ENCODE measurements at places on chromosomes 2 and 18.

DNA sequence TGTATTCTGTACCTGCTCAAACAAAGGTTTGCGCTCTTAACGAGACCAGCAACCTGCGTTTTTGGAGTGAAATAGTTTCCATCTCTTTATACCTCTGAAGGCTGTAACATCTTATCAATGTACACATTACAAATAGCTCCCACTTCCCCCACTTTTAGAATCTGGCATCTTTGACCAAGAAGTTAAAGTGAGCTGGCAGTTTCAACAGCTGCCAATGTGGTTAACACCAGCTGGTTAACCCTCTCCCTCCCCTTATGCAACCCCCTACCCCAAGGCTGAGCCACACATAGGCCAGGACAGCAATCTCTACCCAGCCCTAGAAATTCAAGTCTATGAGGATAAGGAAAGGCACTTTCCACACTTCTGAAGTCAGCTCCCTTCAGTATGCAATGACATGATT, 2.2 kb upstream of the SERTAD2 start:
- DNase-seq = no peak

DNA sequence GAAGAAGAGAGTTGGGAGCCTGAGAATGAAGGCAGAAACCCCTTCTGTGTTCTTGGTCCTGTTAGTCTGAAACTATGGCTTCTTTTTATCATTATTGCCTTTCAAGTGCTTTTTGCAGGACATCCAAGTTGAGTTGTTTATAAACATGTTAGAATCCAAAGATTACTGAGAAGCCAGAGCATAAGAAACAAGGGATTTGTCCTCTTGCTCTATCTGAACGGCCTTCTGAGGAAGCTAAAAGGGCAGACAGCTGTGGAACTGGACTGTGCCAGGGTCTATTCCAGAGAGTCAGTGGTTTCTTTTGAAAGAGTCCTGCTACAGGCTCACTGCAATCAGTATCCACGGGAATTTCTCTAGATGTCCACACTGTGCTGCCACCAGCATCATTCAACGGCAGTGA, 86.6 kb downstream of the ARHGAP28 start:
- no peak for DNase-seq

GRCh38 chr2:97963079-97963406, 32.7 kb downstream of the TMEM131 start:
- DNase-seq = no peak

DNA sequence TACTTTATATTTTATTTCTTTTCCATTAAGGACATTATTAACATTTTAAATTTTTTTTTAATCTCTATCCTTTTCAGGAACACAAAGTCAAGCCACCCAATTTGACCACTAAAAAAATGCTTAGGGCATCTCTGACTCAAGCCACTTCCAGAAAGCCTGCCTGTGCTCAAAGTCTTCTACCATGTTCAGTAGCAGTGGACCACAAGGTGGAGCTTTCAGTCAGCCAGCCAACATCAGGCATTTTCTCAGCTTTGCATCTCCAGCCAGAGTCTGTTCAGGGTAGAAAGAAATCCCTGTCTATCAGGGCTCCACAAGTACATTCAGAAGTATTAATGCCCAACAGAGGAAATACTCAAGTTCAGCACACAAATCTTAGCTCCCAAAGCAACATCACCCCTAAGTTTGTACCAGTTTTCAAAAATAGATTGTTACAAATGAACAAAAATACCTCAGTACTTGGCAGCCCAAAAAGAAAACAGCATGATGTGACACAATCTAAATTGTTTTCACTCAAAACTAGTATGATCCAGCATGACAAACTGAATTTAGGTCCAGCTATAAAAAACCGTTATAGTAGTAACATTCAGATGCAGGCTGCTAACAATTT, 37.6 kb downstream of the C18orf63 start:
- DNase-seq = peak; percentile 43

- no peak for DNase-seq
Measured at GRCh38 chr2:143988082-143988481, 531.8 kb downstream of the ZEB2 start.

GRCh38 chr2:218036371-218036770, 32.7 kb upstream of the RUFY4 start:
- no peak for DNase-seq

GRCh38 chr2:227703961-227704360, 13.9 kb downstream of the SLC19A3 start:
- DNase-seq = no peak

DNA sequence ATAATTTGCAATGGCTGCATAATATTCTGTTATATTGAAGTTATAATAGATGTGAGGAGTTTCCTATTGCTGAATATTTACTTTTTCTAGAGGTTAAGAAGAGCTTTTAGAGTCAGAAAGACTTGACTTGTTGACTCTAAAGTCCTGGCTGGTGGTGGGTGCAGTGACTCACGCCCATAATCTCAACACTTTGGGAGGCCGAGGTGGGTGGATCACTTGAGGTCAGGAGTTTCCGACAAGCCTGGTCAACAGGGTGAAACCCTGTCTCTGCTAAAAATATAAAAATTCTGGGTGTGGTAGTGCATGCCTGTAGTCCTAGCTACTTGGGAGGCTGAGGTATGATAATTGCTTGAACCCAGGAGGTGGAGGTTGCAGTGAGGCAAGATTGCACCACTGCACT, 33.9 kb upstream of the ATIC start:
- no peak for DNase-seq

DNA sequence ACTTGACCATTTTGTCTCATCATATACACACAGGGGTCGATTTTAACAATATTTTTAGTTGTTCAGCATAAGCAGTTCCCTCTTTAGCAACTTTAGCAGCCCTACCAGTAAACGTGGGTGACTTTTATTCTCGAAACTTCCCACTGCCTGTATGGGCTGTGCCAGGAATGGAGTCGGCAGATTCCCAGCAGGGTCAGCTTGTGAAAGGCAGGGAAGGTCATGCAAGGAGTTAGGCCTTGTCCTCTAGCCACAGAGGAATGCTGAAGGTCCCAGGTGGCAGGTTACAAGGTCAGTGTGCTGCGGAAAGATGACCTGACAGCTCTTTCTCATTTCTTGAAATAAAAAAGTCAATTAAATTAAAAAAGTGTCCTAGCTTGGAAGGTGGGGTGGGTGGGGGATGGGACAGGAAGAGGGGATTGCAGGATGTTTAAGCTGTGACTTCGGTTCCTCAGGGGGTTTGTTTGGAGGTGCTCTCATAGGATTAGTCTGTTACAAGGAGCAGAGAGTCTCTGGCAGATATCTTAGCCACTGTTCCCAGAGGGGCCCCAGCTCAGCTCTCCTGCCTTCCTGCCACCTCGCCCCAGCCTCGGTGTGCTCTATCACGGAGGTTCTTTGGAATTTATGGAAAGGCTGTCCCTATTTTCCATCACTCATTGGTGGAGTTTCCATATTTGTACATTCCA, 21.4 kb downstream of the DRC1 start:
- DNase-seq = no peak

DNA sequence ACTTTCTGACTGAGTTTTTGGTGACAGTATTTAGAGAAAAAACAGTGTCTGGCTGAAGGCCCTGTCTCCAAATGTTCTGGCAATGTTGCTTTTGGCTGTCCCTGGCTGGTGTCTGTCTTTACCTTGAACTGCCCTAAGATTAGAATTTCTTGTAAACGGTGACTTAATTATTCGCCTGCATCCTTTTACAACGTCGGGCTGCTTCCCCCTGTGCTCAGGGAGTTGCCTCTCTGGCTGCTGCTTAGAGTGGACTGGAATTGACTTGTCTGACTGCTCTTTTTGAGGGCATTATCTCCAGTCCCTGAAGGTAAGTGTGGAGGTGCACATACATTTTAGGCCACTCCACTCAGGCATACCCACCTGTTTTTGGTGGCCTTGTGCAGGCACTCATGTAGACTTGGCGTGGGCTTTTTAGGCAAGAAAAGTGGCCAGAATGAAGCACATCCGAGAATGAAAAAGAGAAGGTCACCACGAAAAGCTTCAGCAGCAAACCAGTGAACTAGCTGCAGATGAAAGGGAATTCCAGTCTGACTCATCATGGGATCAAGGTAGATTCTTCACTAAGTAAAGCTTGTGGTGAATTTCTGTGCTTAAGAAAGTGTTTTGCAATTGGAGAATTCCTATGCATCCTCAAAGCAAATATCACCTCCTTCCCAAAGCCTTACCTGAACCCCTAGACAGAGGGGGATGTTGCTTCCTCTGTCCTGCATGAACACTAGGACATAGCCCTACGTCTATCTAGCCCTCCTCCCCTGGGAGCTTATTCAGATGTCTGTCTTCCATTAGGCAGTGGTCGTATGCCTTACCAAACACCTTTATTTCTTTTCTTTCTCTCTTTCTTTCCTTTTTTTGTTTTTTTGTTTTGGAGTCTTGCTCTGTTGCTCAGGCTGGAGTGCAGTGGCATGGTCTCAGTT, 230.3 kb upstream of the TRIB2 start:
- no peak for DNase-seq

DNA sequence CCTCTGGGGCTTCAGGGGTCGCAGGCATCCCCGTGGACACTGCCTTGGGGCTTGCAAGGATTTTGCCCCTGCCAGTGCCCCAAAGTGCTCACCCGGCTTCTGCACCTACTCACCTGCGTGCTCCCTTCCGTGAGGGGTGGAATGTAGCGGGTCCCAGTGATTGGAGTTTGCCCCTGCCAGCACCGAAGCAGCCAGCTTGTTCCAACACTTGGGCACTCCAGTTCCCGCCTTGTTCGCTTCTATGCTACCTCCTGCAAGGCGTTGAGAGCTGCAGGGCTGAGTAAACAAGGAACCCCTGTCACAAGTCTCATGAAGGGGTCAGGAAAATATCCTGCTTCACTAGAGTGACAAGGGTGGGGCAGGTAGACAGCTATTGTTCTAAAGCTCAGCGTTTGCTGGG, 631.5 kb downstream of the EPHA4 start:
- no peak for DNase-seq

DNA sequence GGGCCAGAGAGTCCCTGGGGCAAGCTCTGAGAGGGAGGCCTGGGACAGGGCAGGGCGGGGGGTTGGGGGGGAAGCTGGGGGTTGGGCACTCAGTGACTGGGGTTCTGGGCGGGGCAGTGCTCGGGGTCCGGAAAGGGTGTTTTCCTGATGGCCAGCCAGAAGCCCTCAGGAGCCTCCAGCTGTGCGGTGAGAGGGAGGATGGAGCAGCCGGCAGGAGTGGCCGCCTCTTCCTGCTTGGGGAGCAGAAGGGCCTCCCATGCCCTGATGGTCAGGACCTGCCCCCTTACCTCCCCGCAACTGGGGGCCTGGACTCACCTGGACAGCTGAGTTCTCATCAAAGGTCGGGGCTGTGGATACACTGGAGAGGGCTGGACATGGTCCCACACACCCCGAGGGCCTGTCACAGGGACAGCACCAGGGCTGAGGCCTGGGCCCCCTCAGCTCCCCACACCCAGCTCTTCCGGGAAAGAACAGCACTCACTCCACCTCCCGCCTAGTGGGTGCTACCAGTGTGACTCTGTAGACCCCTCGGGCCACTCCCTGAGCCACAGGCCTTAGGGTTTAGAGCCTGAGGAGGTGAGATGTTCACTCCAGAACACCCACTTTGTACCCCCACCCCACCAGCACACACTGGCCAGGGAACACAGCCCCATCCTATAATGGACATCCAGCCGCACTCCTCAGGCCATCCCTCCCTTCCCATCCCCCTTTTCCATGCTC, 6.7 kb downstream of the SFTPB start:
- DNase-seq = no peak

DNA sequence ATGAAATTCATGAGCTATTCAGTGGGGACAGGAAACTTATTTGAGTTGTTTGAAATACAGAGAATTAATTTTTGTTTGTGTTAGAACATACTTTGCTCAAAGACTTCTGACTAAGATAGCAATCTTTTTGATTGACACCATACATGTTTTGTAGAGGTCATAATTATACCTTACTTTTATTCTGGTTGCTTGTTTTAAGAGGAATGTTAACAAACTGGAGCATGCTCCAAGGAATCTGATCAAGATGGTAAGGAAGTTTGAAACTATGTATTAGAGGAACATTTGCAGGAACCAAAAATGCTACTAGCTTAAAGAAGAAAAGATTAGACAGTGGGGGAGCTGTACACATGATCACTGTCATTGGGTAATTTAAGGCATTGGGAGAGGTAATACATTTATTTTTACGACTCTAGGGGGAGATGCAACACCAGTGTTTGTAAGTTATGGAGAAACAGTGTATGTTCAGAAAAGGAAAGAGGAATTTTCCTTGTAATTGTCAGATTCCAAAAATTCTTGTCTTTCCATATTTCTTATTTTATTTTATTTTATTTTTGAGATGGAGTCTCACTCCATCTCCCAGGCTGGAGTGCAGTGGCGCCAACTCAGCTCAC, 8.0 kb downstream of the AGFG1 start:
- DNase-seq = no peak

- no peak for DNase-seq
Measured at GRCh38 chr2:220165401-220165800, 538.0 kb downstream of the SLC4A3 start.

DNA sequence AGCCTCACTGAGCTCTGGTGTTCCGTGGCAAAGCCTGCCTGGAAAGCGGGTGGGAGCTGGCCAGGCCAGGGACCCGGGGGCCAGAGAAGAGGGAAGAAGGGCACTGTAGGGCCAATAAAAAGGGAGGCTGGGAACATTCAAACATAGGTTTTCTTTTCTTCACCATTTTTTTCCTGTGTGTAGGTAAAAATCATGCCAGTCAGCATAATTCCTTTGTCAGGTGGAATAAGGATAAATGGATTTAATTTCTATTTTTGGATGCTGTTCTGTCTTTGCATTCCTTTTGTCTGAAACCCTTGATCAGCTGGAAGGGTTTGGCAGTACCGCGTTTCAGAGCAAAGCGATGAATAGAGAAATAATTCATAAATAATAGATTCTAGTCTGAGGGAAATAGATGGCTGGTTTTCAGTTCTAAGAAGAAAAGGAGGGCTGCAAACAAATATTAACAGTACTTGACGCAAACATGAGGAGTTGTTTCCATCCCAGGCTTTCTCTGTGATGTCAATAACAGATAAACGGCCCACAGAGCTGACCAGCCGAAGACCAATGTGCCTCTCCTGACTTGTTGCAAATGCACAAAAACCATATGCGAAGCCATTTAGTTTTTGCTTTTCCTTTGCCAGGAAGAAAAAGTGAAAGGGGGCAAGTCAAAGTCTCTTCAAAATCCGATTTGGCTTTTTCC, 384.4 kb downstream of the TSN start:
- no peak for DNase-seq

- no peak for DNase-seq
Measured at GRCh38 chr2:160210599-160211138, 10.6 kb upstream of the ITGB6 start.

- DNase-seq = no peak
Measured at GRCh38 chr2:1496359-1496821, 83.1 kb downstream of the TPO start.

DNA sequence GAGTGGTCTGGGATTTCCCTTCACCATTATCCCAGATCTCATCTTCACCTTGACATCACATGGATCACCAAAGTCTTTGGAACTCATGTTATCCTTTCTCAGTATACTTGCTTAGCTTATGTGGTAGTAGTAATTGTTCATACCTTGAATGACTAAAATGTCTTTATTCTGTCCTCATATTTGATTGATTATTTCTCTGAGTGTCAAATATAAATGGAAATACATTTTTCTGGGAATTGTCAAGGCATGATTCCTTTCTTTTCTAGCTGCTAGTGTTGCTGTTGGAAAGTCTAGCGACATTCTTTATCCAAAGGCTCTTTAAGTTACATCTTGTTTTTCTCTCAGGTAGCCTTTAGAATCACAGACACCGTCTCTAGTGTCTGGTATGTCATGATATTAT, 334.4 kb downstream of the CMPK2 start:
- DNase-seq = no peak

Measured in hypothalamus (tissue), 51 donors.